Smooth muscle cell of the pulmonary artery (primary cell): ENCODE measurements at places on chromosomes 11 and 22. TPM values are rescaled to one million over a fixed set of nuclear protein-coding genes. Genes with fewer than 3 reads are reported as not detected.

Gene TRIM77
- total RNA-seq = not detected in 2 replicates

Gene EHF
- 0.20 and 0.33 TPM in 2 replicates for total RNA-seq

Gene NRXN2
- 8.0 and 92.7 TPM in 2 replicates for total RNA-seq

Gene SLC22A9
- not detected in 2 replicates for total RNA-seq

Gene CLDN5
- total RNA-seq = 0.26 and 0.86 TPM in 2 replicates

Gene NPAS4
- total RNA-seq = not detected in 2 replicates

Gene SNX32
- 1.3 and 4.0 TPM in 2 replicates for total RNA-seq

Gene CNTF
- 1.8 and 1.9 TPM in 2 replicates for total RNA-seq
